ENCODE measurements at places on chromosomes 1 and 21.

DNA sequence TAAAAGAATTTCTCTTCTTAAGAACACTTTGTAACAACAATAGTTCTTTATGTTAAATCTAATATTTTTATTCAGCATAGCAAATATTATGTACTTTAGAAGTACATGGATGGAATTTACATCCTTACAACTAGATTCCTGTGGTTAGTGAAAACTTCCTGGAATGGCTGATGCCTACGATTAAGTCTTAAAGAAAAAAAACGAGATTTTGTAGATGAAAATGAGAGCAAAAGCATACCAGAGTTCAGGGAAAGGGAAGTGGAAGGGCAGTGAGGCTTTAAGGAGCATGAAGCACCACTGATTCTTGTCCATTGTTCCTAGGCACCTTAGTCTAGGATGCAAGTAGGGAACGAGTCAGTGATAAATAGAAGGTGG, 26.7 kb downstream of the CFH start:
- DNase-seq, result no peak

DNA sequence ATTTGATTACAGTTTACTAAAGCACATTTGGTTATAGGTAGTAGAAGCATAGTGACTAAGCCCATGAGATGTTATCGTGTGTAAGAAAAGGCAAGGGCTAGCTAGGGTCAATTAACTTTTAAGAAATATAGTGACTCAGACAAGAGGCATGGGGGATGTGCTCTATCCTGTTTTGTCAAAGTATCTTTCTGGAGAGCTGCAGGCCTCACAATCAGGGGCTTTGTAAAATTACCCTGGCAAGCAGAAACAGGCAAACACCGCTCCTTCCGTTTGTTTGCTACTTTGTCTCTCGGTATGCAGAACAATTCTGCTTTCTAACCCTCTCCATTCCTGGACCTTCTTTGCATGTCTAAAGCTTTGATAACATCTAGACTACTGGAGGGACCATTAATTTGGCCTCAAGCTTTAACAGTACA, 26.1 kb upstream of the ZNF697 start:
- no peak for DNase-seq

- DNase-seq, result no peak
Observed at GRCh38 chr1:29912425-29912824, 676.1 kb downstream of the PTPRU start.

- no peak for DNase-seq
Observed at GRCh38 chr1:38831731-38832369, 27.7 kb downstream of the RRAGC start.
